ENCODE measurements at places on chromosomes 3 and 15.

GRCh38 chr3:59082106-59082505 lies 32.3 kb upstream of the CFAP20DC start:
- DNase-seq: no peak

- DNase-seq: no peak
Measured at GRCh38 chr3:36596419-36596818, 167.9 kb downstream of the DCLK3 start.

- DNase-seq: no peak
Measured at GRCh38 chr3:28577941-28578500, 229.4 kb upstream of the AZI2 start.

DNA sequence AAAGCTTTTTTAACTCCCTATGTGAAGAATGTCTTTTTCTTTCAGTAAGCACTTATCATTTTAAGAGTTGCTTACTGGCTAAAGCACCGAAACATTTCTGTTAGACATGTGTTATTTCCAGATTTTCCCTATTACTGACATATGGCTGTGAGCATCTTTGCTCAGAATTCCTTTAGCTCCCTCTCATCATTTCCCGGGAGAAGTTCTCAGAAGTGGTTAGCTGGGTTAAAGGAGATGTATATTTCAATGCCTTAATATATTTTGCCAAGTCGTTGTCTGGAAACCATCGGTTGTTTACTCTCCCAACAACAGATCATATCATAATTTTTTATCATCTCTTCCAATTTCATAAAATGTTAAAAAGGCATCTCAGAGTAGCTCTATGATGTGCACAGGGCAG lies 396.5 kb downstream of the OCA2 start:
- DNase-seq: no peak

- no peak for DNase-seq
Measured at GRCh38 chr3:152073267-152073666, 195.5 kb upstream of the MBNL1 start.

- no peak for DNase-seq
Measured at GRCh38 chr15:64017591-64018163, 28.6 kb downstream of the DAPK2 start.

DNA sequence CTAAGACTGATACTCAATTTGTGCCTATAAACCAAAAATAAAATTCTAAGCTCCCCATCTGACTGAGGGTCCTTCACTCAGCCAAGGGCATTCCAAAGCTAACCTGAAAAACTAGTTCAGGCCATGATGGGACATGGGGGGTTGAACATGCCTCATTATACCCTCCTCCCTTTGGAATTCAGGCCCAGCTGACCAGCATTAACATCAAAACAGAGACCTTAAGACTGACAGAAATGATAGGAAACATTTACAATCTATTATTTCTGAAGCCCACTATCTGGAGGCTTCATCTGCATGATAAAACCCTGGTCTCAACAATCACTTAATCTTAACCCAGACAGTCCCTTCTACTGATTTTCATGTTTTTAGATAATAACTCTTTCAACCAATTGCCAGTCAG lies 140.4 kb downstream of the ANO10 start:
- no peak for DNase-seq

GRCh38 chr3:59644479-59645402 lies 594.9 kb upstream of the CFAP20DC start:
- DNase-seq: peak; percentile 62

- no peak for DNase-seq
Measured at GRCh38 chr3:102332205-102332604, 102.6 kb upstream of the ZPLD1 start.

- DNase-seq: no peak
Measured at GRCh38 chr3:149393345-149394160, 16.1 kb upstream of the TM4SF1 start.

- no peak for DNase-seq
Measured at GRCh38 chr3:109683746-109684145, 346.4 kb upstream of the DPPA4 start.

GRCh38 chr3:128456776-128457715 lies 9.6 kb downstream of the DNAJB8 start:
- DNase-seq: peak; percentile 33

DNA sequence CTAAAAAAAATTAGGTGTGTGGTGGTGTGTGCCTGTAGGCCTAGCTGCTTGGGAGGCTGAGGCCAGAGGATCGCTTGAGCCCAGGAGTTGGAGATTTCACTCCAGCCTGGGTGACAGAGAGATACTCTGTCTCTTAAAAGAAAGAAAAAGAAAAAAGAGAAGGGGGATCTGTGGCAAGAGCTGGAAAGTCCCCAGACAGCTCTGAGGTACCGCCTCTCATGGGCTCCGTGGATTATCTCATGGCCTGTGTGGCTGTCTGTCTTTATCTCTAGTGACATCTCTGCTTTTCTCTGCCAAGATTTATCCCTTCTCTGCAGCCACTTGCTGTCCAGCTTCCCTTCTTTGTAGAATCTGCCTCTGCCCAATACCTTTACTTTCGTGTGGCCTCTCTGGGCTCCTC lies 5.7 kb downstream of the EXOSC7 start:
- no peak for DNase-seq

- peak; percentile 16 for DNase-seq
Measured at GRCh38 chr3:84836961-84837360, 121.8 kb upstream of the CADM2 start.

- no peak for DNase-seq
Measured at GRCh38 chr15:58554758-58555157, 123.0 kb downstream of the LIPC start.

DNA sequence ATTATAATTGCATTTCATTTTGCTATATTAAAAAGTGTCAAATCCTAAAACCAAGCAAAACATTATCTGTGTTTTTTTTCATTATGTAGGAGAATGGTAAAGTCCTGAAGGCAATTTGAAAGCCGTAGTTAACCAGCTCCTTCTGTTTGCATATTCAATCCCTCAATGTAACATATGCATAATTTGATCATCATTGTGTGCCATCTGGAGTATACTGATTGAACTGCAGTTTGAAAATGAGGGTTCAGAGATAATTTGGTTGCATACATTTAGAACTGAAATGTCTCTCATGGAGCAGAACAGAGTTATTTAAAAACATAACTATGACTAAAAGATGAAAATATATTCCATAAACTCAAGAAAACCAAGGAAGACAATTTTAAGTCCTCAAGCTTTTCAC lies 518.6 kb downstream of the GBE1 start:
- DNase-seq: peak; percentile 92

DNA sequence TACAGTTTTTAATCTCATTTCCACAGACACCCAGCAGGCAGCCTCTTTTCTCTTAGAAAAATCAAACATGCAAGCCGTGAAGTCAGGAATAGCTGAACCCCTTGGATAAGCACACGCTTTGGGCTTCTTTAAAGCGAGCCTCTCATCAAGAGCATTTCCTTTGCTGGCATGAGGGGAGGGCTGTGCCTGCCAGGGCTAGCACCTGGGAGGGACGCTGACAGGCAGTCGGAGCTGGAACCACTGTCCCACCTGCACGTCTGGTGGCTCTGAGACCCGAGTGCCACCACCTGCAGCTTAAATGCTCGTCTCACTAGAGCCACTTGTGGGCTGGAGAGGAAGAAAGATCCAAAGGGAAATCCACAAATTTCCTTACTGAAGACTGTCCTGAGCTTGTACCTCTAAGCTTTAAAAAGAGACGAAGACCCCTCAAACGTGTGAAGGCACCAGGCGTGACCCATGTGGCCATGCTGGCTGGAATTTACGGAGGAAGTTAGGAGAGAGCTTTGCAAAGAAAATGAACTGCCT lies 9.4 kb downstream of the MAP6D1 start:
- no peak for DNase-seq

GRCh38 chr3:182389071-182389815 lies 404.1 kb upstream of the ATP11B start:
- DNase-seq: no peak

- no peak for DNase-seq
Measured at GRCh38 chr3:190585805-190586630, 72.1 kb downstream of the IL1RAP start.

- no peak for DNase-seq
Measured at GRCh38 chr3:72830452-72831223, 17.6 kb downstream of the SHQ1 start.

GRCh38 chr3:107993771-107994170 lies 97.1 kb downstream of the CD47 start:
- no peak for DNase-seq

DNA sequence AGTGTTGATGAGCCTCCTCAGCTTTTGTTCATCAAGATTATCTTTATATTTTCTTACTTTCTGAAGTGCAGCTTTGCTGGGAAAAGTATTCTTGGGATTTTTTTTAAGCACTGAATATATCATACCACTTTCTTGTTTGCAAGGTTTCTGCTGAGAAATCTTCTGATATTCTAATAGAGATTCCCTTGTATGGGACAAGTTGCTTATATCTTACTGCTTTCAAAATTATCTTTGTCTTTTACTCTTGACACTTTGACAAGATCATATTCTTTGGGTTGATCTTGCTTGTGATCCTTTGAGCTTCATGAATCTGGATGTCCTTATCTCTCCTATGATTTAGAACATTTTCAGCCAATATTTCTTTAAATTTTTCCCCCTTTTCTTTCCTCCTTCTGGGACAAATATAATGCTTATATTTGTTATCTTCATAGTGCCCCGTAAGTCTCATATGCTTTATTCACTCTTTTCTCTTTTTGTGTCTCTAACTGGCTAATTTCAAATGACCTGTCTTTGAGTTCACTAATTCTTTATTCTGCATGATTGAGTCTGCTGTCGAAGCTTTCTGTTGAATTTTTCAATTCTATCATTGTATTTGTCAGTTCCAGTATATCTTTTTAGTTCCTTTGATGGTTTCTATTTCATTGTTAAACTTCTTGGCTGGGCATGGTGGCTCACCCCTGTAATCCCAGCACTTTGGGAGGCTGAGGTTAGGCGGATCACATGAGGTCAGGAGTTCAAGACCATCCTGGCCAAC lies 211.4 kb upstream of the MANF start:
- DNase-seq: no peak

DNA sequence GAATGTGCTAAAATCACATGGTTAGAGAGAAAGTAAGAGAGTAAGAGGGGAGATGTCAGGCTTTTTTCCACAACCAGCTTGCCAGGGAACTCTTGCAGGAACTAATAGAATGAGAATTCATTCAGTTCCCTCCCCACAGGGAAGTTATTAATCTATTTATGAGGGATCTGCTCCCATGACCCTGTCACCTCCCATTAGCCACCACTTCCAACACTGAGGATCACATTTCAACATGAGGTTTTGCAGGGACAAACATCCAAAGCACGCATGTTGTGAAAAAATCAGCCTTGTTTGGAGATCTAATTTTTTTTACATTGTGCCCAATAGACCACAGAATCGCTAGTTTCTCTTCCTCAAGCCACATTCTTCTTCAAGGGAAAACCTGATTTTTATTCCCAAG lies 904.0 kb downstream of the TBL1XR1 start:
- no peak for DNase-seq

DNA sequence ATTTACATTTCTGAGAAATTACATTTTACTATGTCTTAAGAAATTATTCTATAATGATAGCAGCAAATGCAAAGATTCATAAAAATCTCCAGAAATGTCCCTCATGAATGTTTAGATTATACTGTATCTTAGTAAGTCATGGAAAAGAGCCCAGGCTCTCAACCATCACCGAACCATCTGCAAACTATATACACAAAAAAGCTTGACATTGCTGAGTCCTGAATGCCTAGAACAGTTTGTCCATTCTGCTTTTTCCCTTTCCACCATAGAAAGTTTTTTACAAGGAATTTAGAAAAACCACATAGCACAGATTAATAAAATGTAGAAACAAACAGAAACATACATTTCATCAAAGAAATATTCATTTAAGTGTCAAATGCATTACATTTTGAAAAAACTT lies 83.6 kb downstream of the MYO9A start:
- DNase-seq: no peak

DNA sequence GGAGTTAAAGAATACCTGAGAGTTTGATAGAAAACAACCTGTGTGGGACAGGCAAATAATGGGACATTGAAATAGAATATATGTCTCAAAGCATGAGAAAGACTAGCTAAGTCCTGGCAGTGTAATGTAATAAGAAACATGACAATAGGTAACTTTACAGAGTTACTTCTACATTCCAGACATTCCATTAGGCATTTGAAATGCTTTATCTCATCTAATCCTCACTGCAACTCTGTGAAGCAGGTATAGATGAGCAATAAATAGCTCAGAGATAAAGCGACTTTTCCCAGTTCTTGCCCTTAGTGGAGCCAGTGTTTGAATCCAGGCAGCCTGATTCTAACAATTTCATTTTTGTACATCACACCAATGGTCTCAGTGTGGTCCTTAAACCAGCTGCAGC lies 76.8 kb downstream of the CPNE4 start:
- no peak for DNase-seq

GRCh38 chr15:95295363-95295762 lies 1035.1 kb upstream of the NR2F2 start:
- no peak for DNase-seq

DNA sequence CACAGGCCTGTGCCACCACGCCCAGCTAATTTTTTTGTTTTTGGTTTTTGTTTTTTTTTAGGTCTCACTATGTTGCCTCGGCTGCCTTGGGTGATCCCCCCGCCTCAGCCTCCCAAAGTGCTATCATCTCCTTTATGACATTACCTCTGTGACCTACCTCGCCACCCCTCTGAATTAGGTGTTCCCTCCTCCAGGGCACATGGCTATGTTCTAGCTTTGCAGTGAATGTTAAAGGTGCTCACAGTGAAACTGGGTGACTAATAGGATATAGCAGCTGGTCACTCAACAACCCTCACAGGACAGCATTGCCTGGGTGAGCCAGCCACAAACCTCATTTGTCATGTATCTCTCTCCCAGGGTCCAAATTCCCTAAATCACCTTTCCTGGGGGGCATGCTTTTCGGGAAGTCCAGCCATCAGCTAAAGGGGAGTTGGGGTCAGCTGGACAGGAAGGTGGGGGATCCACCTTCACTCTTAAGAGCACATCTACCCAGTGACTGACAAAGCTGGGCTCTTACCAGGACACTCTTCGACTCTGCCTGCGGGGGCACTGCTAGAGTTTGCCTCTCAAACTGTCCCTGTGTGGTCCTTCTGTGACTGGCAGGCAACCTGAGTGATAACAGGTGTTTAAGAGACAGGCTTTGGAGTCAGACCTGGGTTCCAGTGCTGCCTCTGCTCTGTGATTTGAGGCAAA lies 1.6 kb upstream of the TTLL3 start:
- no peak for DNase-seq

GRCh38 chr3:192883512-192883911 lies 34.1 kb downstream of the MB21D2 start:
- no peak for DNase-seq

- DNase-seq: no peak
Measured at GRCh38 chr3:141255846-141256261, 24.2 kb downstream of the PXYLP1 start.

GRCh38 chr15:95897651-95898050 lies 432.8 kb upstream of the NR2F2 start:
- no peak for DNase-seq

DNA sequence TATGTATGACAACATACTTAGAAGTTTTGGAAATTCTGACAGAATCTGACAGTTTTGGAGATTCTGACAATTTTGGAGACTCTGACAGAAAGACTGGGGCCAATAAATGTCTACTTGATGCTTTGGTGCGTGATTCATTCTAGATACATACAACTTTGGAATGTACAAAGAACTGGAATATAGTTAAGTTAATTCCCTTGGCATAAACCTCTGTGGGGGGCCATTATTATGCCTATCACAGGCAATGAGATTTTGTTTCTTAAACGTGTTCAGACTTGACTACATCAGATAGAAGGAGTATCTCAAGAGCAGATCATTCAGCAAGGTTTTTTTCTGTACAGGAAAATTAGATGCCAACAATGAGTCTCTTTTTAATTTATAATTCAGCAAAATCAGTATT lies 617.6 kb upstream of the ZNF717 start:
- no peak for DNase-seq

- DNase-seq: no peak
Measured at GRCh38 chr15:84840741-84841429, 23.7 kb downstream of the ALPK3 start.

- DNase-seq: no peak
Measured at GRCh38 chr3:188473591-188474288, 319.8 kb downstream of the LPP start.
